ENCODE measurements at places on chromosomes 3 and 15.

GRCh38 chr3:67463656-67464055 lies 190.8 kb downstream of the SUCLG2 start:
- no peak for DNase-seq

DNA sequence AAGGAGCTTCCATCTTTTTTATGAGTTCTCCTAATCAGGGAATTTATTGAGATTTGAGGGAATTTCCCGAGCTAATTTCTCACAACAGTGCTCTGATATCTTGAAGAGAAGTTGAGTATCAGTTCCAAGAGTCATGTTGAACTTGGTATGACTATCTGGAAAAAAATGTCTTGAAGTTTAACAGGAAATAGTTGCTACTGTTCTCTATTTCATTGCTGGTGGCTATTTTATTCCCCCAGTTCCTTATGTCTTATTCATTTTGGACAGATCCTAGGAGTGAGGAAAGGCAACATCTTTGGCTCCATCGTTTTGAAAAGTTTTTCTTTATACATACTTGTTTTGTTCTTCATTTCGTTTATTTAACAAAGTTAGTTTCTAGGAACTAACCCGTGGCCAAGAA lies 307.8 kb upstream of the AGTR1 start:
- DNase-seq: no peak

DNA sequence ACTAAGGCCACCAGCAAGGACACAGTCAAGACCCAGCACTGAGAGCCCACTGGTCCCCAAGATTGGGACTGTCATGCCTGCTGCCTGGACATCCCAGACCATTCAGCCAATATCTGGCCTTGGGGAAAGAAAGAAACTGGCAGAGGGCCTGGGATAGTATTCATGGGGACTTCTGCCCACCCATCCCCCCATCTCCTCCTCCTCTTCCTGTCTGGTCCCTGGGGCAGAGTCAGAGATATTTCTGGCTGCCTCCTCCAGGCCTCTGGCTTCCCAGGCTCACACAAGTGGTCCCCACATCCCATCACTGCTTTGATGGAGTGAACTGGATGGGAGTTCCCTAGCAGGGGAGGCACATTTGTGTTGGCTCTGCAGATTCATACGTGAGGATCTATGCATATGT lies 4.2 kb upstream of the RASL12 start:
- DNase-seq: no peak

- DNase-seq: no peak
These were observed 172.0 kb upstream of the LRRFIP2 start for GRCh38 chr3:37346227-37347005.

- no peak for DNase-seq
These were observed 349.3 kb upstream of the THRB start for GRCh38 chr3:24843955-24844354.

DNA sequence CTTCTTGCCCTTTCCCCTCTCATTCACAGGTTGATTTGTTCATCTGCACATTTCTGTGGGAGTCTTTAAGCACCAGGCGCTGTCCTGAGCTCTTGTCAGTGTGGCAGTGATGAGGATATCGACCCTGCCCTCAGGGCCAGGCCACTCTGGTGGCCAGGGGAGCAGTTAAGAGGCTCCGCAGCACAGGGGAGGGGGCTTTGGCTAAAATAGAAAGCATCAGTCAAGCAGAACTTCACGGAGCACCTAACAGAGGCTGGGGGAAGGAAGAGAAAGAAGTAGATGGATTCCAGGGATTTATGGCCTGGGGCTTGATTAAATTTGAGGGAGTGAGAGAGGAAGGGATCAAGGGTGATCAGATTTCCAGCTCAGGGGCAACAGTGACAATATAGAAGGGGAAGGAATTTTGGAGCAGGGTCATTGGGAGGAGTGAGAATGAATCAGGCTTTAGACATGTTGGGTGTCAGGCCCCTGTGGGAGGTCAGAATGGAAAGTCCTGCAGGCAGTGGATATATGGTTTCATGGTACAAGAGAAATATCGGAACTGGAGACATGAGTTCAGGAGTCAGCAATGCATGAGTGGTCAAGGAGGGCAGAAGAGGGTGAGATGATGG lies 73.0 kb upstream of the GLCE start:
- no peak for DNase-seq

- no peak for DNase-seq
These were observed 48.3 kb downstream of the NPTN start for GRCh38 chr15:73584699-73585420.

GRCh38 chr3:189833266-189833665 lies 202.1 kb downstream of the TP63 start:
- no peak for DNase-seq

DNA sequence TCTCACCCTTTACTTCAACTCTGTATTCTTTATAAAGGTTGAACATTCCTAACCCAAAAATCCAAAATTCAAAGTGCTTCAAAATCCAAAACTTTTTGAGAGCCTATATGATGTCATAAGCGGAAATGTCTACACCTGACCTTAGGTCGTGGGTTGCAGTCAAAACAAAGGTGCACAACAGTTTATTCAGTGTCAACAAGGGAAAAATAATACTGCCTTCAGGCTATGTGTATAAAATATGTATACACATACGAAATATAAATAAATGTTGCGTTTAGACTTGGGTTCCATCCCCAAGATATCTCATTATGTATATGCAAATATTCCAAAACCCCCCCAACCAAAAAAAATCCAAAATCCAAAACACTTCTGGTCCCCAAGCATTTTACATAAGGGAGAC lies 90.9 kb downstream of the STAG1 start:
- DNase-seq: no peak

DNA sequence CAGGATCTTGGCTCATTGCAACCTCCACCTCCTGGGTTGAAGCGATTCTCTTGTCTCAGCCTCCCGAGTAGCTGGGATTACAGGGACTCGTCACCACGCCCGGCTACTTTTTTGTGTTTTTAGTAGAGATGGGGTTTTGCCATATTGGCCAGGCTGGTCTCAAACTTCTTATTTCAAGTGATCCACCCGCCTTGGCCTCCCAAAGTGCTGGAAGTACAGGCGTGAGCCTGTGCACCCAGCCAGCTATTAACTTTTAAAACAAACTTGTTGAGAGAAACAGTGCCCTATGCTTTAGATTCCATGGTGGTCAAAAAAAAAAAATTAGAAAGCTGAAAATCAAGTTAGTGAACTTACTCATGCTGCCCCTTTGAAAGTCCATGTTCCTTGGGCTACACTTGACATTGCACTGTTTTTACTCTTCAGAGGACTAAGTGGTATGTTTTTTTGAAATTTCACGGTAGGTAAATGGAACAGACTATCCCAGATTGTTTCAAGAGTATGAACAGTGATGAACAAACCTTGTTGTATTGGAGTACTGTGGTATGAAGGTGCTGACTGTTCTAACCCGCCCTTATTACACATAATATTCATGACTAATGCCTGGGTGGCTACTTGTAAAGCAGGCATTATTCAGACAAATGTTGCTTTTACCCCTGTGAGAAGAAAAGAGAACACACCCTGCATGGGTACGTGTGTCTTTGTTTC lies 206.9 kb downstream of the KLHL25 start:
- no peak for DNase-seq

DNA sequence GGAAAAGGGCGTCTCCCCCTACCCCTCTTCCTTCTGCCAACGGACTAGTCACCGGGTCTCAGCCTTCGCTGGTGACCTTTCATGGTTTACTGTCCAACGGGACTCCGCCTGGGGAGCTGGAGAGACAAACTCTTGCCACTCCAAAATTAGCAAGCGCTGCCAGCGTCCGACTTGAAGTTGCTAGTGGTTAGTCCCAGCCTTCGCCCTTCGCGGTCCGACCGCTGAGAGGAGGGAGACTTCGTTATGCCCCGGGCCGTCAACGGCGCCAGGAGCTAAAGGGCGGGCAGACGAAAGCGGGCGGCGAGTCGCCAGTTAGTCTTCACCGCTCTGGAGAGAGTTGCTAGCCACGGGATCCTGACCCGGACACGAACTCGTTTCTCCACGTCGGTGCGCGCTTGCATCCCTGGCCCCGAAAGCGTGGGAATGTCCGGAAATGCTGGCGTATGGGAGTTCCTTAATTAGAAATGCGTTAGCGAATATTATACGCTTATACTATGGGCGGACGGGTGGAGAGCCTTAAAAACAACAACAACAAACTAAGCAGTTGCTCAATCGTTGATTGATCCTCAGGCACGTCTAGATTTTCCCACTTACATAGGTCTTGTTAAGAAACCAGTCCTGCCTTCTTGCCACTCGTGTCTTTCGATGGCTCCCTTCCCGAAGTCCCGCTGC lies 716 bp downstream of the SMC4 start:
- peak; percentile 8 for DNase-seq

DNA sequence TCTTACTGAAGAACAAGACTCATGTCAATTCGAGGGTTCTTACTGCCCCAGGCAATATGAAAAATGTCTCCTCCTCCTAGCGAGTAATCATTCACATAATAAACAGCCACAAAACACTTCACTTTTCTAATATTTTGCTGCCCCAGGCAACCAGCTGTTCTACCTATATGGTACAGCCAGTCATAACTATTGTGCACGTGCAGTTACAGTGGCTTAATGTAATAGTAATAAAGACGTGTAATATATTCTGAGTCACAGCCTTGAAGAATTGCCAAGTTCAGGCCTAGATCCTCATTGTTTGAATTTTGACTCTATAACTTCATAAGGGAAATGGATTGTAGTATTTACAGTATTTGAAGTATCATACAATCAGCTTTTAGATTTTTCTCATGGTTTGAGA lies 1250.0 kb upstream of the GBE1 start:
- DNase-seq: no peak

DNA sequence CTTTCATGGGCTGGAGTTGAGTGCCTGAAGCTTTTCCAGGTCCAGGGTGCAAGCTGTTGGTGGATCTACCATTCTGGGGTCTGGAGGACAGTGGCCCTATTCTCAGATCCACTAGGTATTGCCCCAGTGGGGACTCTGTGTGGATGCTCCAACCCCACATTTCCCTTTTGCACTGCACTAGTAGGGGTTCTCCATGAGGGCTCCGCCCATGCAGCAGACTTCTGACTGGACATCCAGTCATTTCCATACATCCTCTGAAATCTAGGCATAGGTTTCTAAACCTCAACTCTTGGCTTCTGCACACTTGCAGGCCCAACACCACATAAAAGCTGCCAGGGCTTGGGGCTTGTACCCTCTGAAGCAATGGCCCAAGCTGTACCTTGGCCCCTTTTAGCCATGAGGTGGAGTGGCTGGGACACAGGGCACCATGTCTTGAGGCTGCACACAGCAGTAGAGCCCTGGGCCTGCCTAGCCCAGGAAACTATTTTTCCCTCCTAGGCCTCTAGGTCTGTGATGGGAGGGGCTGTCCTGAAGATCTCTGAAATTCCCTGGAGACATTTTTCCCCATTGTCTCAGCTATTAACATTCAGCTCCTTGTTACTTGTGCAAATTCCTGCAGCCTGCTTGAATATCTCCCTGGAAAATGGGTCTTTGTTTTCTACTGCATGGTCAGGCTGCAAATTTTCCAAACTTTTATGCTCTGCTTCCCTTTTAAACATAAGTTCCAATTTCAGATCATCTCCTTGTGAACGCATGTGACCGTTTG lies 6.0 kb upstream of the HACD2 start:
- no peak for DNase-seq

GRCh38 chr3:141289228-141289772 lies 57.7 kb downstream of the PXYLP1 start:
- DNase-seq: no peak

- peak; percentile 4 for DNase-seq
These were observed 16.2 kb downstream of the TERC start for GRCh38 chr3:169748670-169749069.

- DNase-seq: no peak
These were observed 5.1 kb downstream of the IGDCC3 start for GRCh38 chr15:65372787-65373067.

GRCh38 chr15:90211009-90211408 lies 9.9 kb downstream of the SEMA4B start:
- DNase-seq: no peak

DNA sequence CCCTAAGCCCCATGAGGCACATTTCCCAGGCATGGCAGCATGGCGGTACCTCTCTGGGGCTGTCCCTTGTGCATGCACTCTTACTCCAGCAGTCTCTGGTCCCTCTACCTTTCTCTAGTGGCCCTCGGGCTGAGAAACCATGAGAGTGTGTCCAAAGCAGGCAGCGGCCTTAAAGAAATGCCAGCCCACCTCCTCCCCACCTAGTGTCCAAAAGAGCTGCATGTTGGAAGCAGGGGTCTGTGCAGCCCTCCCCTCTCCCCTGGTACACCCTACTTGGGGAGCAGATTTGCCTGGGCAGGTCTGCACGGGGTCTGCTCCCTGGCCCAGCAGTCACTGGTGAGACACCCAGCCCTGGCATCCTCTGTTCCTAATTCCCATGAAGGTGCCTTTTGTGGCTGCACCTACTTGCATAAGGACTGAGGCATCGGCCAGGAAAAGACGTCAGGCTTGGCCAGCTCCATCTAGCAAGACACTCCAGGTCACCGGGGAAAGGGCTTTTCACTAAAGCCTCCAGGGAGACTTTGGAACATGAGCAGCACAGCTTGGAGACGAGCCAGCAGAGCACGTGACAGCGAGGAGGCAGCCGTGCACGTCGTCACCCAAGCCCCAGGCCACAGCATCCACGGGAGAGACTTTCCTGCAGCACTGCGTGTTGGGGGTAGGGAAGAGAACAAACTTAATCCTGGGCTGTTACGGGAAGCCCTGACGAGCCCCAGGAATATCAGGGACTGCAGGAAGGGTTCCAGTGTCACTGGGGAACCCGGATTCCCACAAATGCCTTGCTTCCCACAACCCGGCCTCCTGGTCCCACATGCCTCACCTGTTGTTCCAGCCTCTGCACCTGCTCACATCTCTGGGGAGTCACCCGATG lies 38.8 kb downstream of the TM2D3 start:
- DNase-seq: no peak

- DNase-seq: peak; percentile 17
These were observed 31.1 kb downstream of the ACAN start for GRCh38 chr15:88834211-88834812.

GRCh38 chr3:52370531-52370930 lies 54.4 kb downstream of the DNAH1 start:
- DNase-seq: no peak

DNA sequence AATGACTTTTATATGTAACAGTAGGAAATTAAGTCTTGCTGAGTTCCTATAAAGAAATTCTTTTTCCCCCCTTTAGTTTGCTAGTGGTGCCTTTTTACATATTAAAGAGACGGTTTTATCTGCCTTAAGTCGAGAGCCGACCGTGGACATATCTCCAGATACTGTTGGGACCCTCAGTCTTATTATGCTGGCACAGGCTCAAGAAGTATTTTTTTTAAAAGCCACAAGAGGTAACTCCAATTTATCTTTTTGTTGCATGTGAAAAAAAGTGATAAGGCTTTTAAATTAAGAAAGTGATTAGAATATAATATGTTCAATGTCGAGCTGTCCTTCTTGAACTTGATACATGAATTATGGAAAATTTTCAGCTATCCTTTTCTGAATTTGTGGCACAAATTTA lies 26.7 kb downstream of the PDCD6IP start:
- DNase-seq: no peak

- no peak for DNase-seq
These were observed 78.8 kb downstream of the FBN1 start for GRCh38 chr15:48566668-48567067.

- DNase-seq: no peak
These were observed 35.8 kb downstream of the HCN4 start for GRCh38 chr15:73333001-73333400.

GRCh38 chr3:130316169-130316568 lies 29.3 kb upstream of the COL6A5 start:
- DNase-seq: no peak

- DNase-seq: no peak
These were observed 3.1 kb downstream of the ABHD14B start for GRCh38 chr3:51970606-51971300.

GRCh38 chr15:64981812-64982431 lies 7.8 kb downstream of the SPG21 start:
- DNase-seq: no peak

Measured in CD4-positive, alpha-beta T cell treated with Interleukin-15 for 4 hours (primary cell).